C1 segment of cervical spinal cord (tissue), 14 donors: ENCODE measurements at places on chromosomes 6 and 20.

DNA sequence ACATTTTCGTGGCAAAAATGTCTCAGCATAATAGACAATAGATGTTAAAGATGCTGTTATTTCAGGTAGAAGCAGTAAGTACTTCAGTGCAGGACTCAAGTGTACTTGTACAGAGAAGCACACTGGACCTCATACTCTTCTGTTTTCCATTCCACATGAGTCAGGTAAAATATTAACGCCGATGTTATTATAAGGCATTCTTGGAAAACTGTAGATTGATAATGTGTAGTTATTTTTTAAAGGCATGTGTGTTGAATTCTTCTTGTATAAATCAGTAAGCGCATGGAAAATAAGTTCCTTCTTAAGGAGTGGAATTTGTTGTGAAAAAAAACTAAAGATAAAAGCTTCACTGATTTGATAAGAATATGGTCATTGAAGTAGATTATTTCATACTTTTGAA, 45.8 kb downstream of the DOP1A start:
- DNase-seq, result no peak

GRCh38 chr6:14743474-14744211, 502.2 kb upstream of the JARID2 start:
- DNase-seq, result no peak

DNA sequence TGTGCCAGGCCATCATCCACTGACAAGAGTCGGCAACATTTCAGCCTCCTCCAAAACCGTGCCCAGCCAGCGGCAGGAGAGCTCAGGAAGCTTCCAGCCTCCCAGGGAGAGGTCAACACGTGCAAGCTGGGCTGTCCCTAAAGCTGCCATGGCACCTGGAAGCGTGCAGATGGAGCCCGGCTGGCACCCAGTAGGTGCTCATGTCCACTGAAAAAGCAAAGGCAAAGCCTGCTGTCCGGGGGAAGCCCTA, 14.4 kb upstream of the TLDC2 start:
- no peak for DNase-seq

- DNase-seq, result no peak
These were observed 21.3 kb downstream of the SNAP25 start for GRCh38 chr20:10239954-10240353.

GRCh38 chr6:41239467-41240159, 11.5 kb downstream of the TREML4 start:
- DNase-seq, result no peak

DNA sequence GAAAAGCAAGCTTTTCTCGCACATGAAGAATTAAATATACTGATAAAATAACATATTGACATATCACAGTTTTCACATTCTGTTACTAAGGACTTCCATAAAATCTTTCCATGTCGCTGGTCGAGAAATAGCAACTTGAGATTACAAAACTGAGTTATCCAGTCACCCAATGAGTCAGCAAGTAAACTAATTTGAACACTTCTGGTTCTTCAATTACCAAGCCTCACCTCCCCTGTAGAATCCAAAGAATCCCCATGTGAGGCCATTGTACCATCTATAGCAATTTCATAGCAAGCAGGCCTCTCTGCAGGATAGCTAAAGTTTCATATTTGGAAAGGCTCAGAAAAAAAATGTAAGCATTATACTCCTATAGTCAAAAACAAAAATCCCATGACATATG, 87.3 kb downstream of the PKHD1 start:
- DNase-seq, result no peak

- no peak for DNase-seq
These were observed 396.4 kb downstream of the BCKDHB start for GRCh38 chr6:80502871-80503270.

DNA sequence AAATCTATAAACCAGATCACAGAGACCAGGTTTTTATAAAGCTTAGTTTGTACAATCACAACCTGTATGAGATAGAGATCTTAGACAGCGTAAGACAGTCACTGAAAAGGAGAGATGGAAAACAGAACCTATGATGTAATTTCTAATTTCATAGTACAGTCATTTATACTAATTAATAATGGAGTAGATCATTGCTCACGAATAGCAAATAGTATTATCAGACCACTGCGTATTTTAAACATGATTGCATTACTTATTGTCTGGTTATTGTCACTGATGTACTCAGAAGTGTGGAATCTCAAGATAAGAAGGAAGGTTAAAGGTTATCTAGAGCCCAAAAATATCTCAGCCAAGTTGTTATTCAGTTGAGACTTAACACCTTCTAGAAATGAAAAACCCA, 115.6 kb downstream of the KHDC1L start:
- no peak for DNase-seq

- DNase-seq, result no peak
These were observed 138.9 kb downstream of the ADGRG6 start for GRCh38 chr6:142440600-142441293.

DNA sequence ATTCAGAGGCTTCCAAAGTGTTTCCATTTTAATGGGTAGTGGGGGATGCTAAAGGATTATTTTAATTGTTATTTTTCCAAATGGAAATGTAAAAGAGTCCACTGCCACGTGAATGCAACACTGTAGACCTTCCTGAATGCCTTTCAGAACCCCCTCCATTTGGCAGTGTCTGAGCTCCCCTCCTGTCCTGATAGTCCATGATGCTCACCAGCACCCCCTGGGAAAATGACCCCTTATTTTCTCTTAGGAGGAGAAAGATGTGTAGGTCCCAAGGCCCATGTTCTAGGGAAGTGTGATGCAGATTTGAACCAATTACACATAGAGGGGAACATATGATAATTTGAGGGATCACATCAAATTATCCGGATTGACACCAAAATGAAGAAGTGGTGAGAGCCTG, 46.8 kb upstream of the SH3BGRL2 start:
- DNase-seq, result no peak

- DNase-seq, result no peak
These were observed 8.6 kb downstream of the DIDO1 start for GRCh38 chr20:62917720-62918119.

- no peak for DNase-seq
These were observed 30.9 kb downstream of the LBP start for GRCh38 chr20:38377039-38377685.
